ENCODE measurements at places on chromosomes 6 and 20.

DNA sequence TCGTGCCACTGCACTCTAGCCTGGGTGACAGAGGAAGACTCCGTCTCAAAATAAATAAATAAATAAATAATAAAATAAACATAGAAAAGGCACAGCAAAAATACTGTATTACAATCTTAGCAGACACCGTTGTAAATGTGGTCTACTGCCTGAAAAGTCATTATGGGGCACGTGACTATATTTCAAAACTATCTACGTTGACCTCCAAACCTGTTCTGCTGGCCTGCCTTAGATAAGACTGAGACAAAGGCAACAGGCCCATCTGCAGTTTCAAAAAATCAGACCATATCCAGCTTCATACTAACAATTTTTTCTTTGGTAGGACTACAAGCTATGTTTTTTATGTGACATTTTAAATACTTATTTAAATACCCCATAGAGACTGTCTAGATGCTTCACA, 59.1 kb downstream of the AGPAT4 start:
- DNase-seq = no peak

DNA sequence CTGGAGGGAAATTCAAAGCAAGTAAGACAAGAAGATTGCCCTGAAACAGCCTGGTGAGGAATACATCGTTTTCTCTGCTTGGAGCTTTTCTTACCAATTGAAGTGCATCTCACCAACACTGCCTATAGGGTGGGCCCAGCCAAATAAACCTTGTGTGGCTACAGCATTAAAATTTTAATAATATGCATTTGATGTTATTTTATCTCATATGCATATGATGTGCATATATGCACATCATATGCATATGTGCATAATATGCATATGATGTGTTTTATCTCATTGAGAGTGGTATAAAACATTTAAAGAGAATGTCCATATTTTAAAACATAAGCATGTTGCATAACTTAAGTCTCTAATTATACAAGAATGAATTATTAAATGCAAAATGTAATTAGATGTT, 328.6 kb upstream of the ARID1B start:
- no peak for DNase-seq

DNA sequence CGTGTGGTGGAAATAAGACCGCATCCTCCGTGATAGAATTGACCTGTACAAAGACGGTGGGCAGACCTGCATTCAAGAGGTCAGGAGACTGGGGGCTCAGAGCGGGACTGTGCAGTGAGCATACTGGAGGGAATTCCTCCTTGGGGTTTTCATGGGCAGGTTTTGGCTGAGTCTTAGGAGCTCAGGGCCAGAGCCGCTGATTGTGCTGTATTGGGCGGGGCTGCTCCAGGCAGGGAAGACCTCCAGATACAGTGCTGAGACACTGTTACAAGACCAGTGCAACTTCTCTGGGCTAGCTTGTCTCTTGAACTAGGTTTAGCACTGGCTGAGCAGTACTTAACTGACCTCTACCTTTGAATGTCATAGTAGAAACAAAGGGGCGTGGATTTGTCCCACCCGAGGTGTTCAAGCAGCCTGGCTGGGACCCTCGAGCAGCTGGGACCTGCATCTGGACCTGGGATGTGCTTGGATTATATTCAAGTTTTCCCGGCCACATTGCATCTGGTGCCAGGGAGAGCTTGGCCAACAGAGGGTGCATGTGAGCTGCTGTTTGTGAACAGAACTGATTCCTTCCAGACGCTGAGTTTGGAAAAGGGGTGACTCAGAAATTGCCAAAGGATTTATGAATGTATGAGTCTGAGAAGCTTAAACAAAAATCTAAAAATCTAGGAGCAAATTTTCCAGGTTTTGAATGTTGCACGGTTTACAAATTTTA, 33.4 kb upstream of the SLC22A1 start:
- DNase-seq = no peak

GRCh38 chr6:137264311-137265075, 45.3 kb upstream of the IFNGR1 start:
- DNase-seq = no peak

DNA sequence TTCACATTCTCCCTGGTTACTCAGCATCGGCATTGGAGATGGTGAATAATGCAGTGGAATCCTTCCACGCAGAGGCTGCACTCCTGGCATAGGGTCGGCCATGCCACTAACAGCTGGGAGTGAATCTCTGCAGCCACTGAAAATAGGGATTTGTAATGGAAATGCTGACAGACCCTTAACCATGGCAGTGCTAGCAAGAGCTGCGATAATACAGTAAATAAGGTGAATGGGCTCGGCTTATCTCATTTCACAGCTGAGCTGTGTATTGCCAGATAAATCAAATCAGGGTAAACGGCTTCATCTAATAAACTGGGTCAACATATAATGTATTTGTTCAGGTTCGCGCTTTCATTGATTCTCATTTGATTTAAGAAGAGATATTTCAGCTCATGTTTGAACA, 156.8 kb downstream of the SLC35B3 start:
- no peak for DNase-seq

- DNase-seq = no peak
Measured at GRCh38 chr6:139062932-139063646, 34.5 kb downstream of the ABRACL start.

GRCh38 chr6:4130357-4130987, 4.9 kb downstream of the ECI2 start:
- DNase-seq = no peak

DNA sequence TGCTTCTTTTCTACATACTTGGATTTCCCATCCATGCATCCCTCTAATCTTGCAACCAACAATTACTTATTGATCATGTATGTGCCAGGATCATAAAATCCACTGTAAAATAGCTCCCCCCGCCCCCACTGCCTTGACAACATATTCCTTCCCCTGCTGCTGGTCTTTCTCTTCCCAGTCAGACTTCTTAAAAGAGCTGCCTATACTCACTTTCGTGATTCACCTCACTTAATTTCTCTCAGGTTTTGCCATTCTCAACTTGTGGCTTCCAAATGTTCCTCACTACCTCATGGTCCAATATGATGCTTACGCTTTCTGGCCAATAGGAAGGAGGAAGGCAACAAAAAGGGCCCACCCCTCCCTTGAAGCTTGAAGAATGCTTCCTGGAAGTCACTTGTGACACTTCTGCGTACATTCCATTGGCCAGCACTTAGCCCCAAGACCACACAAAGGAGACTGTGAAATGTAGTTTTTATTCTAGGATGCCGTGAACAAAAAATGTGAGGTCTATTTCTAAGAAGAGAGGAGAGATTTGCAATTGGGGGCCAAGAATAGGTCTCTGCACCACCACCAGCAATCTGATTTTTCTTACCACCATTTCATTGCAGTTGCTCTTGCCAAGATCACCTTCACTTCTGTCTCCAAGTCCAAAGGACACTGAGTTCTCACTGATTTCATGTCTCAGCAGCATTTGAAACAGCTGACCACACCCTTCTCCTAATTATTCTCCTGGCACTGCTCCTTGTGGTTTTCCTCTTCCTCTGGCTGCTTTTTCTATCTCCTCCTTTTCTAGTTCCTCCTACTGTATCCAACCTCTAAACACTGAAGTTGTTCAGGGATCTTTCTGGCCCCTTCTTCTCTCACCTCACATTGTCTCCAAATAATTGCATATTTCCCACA, 30.8 kb downstream of the CD164 start:
- no peak for DNase-seq

- DNase-seq = no peak
Measured at GRCh38 chr6:54722328-54722727, 124.2 kb upstream of the FAM83B start.

DNA sequence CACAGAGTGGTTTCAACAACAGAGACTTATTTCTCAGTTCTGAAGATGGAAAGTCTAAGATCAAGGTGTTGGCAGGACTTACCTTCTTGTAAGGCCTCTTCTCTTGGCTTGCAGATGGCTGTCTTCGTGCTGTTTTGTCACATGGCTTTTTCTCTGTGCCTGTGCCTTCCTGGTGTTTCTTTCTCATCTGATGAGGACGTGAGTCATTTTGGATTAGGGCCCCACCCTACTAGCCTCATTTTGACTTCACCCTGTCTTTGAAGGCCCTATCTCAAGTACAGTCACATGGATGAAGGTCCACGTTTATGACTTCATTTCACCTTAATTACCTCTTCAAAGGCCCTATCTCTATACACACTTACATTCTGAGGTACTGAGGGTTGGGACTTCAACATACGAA, 41.4 kb upstream of the LAMA2 start:
- DNase-seq = no peak

GRCh38 chr6:145086197-145086596, 649.1 kb downstream of the EPM2A start:
- no peak for DNase-seq

GRCh38 chr6:125906158-125906998, 50.2 kb upstream of the HINT3 start:
- DNase-seq = no peak

GRCh38 chr6:155461556-155461955, 5.9 kb upstream of the NOX3 start:
- DNase-seq = no peak

DNA sequence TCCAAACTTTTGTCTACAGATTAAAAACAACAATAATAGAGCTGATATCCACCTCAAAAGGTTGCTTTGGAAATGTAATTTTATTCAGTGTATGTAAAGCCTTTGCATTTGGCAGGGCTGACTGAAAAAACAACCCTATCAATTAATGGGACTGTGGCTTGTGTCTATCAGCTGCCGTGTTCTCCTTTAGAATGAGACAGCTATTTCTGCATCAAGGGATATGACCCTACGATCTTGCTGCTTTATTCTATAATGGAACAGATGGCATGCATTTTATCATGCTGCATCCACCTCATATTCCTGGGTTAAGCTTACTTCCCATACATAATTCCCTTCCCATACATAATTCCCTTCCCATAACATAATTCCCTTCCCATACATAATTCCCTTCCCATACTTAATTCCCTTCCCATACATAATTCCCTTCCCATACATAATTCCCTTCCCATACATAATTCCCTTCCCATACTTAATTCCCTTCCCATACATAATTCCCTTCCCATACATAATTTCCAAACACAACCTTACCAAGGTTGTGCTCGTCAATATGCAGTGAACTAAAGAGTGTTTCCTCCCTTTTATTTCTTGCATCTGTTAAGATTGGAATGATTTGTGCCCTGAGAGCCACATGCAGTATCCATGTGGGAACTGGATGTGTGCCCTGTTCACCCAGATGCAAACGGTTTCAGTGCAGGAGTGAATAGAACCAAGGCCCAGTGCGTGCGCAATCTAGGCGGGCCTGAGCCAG, 26.8 kb downstream of the SERPINB6 start:
- no peak for DNase-seq

DNA sequence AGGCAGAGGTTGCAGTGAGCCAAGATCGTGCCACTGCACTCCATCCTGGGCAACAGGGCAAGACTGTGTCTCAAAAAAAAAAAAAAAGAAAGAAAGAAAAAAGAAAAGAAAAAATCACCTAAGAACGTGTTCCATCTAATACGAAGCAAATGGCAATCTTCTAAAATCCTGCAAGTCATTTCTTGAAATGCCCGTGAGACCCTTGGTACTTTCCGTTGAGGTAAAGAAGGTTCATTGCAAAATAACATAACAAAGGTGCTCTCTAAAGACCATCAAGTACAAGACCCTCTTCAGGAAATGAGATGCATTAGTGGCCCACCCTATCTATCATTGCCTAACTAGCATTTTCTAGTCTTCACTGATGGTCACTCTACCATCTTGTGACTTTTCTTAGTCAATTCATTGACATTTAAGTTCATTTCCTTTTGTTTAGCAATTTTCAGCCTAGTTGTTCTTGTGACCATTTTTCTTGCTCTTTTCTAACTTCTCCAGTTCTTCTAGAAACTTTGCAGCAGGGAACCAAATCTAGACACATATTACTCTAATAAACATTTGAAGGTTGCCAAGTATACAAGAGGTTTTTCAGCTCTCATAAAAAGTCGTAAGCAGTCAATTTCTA, 14.0 kb downstream of the MBOAT1 start:
- DNase-seq = no peak

DNA sequence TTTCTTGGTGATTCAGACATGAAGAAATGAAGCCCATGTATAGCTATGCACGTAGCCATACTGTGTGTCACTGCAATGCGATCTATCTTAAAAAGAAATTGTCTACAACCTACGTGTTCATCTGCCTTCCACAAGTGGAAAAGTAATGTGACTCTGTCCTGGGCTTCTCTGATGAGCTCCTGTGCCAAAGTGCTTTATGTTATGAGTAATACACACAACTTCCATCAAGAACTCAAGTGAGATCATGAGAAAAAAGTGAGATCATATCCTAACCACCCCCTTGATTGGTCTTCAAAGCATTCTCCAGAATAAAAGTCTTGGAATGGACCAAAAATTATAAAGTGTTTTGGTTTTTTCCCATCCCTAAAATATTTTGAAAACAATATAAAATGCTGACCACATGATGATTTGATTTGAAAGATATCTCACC, 114.3 kb downstream of the DST start:
- no peak for DNase-seq

GRCh38 chr6:5403609-5404008, 142.3 kb downstream of the FARS2 start:
- DNase-seq = no peak

- DNase-seq = no peak
Measured at GRCh38 chr6:143262859-143263258, 187.6 kb downstream of the ADAT2 start.

DNA sequence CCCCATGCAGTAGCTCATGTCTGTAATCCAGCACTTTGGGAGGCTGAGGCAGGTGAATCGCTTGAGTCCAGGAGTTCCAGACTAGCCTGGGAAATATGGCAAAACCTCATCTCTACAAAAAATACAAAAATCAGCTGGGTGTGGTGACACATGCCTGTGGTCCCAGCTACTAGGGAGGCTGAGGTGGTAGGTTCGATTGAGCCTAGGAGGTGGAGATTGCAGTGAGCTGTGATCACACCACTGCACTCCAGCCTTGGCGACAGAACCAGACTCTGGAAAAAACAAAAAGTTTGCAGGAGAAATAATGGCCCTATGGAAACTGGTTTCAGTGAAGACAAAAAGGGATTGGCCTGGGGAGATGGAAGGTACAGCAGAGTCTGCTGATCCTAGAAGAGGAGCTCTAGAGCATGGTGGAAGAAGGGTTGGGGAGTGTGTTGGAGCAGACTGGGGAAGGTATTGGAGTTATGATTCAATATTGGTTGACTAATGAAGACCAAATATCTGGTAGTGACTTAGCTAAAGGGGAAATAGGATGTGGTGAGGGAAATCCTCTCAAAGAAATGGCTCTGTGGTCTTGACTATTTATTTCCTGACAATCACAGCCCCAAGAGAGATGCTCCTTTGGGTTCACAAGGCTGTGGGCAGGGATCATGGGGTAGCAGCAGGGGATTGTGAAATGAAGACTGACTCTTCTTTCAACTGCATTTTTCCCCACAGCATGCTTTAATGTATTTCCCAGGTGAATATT, 281.9 kb downstream of the UTRN start:
- no peak for DNase-seq

DNA sequence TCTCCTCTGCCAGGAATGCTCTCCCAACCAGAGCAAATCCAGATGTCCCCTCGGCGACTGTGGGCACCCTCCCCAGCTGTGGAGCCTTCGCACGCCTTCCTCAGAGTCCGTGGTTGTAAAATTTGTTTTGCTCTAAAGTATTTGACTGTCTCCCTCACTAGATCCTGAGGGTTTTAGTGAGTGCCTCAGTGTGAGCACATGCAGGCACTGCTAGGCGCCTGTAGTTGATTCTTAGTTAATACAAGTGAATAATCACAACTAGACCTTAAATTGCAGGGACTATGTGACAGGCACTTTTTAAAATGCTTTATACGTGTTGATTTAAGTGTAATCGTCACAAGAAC, 680 bp upstream of the MTCH1 start:
- no peak for DNase-seq

Data from stimulated activated CD4-positive, alpha-beta T cell treated with anti-CD3 and anti-CD28 coated beads, Interleukin-12 subunit alpha, Interleukin-12 subunit beta, amount 100 ng/mL, for 24 hours (primary cell).